Activated CD4-positive, alpha-beta T cell treated with anti-CD3 and anti-CD28 coated beads for 36 hours (primary cell): ENCODE measurements at places on chromosomes 3 and 15. TPM values are rescaled to one million over a fixed set of nuclear protein-coding genes. Genes with fewer than 3 reads are reported as not detected.

DNA sequence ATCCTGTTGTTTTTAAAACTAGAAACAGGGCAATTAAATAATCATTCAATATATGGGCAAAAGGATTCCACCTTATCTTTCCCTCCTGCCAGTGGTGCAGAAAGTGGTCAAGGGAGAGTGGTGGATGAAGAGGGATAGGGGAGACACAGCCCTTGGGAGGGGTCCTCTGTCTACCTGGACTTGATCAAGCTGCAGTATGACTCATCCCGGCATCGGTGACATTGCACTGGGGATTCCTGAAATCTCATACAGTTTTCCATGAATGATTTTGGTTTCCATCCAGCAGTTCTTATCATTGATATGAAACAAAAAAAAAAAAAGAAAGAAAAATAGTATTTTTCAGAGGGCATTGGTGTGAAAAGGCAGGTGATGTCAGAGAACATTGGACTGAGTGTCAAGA is 62.9 kb downstream of the CMTM8 start:
- H3K27ac ChIP-seq: no peak overlapping the region
- H3K27me3 ChIP-seq: no peaks in the 10 kb centered on the region
- H3K4me3 ChIP-seq: no peak overlapping the region
- no peaks in the 10 kb centered on the region for H3K36me3 ChIP-seq
- no peak for DNase-seq

DNA sequence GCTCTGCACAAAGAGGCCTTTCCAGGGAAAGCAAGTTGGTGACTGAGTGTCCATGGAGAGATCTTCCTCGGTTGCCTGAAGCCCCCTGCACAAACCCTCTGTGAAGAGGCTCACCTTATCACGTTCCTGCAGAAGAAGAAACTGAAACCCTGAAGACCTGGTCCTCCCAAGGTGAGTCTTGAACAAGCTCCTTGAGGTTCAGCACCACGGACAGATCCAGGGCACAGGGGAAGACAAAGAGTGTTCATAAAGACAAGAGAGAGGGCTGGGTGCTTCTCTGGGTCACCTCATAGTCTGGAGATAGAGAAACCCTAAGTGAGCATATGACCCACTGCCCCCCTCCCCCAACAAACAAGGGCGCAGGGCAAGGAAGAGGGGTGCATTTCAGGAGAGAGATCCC is 21.7 kb upstream of the TBC1D21 start:
- peak; percentile 72 for DNase-seq
- H3K27me3 ChIP-seq: peaks cover 16% of the 10 kb centered on the region
- no peaks in the 10 kb centered on the region for H3K36me3 ChIP-seq

The ISLR2 gene
- total RNA-seq: not detected

The C2CD4A gene
- 0.73 TPM for total RNA-seq

DNA sequence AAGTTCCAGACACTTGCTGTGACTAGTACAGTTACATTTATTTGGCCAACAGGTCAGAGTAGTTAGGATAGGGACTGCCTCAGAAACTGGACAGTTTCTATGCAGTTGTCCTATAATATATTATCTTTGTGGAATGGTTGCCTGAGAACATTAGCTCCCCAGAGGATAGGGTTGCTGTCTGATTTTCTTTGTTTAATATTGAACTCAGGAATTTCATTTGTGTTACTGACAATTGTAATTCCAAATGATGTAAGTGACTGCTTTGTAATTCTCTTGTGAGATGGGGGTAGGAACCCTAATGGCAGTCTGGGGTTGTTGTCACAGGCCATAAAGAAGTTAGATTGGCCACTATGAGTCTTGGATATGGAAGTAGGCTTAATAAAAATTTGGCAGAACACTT is 2.2 kb downstream of the NXPE3 start:
- H3K36me3 ChIP-seq: peaks cover 30% of the 10 kb centered on the region
- H3K4me1 ChIP-seq: peaks cover 68% of the 10 kb centered on the region
- peak overlapping the region; percentile 91 for H3K4me3 ChIP-seq
- peak overlapping the region; percentile 55 for H3K27ac ChIP-seq
- H3K27me3 ChIP-seq: no peaks in the 10 kb centered on the region

- no peaks in the 10 kb centered on the region for H3K36me3 ChIP-seq
- no peak overlapping the region for H3K4me3 ChIP-seq
- H3K27ac ChIP-seq: no peak overlapping the region
- no peaks in the 10 kb centered on the region for H3K27me3 ChIP-seq
Measured at GRCh38 chr3:125221831-125222230, 9.3 kb upstream of the SLC12A8 start.

The CORO2B gene
- total RNA-seq: 0.09 TPM

GRCh38 chr15:100191161-100191560 is 150.6 kb downstream of the ADAMTS17 start:
- no peak overlapping the region for H3K4me3 ChIP-seq
- no peaks in the 10 kb centered on the region for H3K4me1 ChIP-seq
- no peak for DNase-seq
- no peaks in the 10 kb centered on the region for H3K36me3 ChIP-seq
- no peaks in the 10 kb centered on the region for H3K27me3 ChIP-seq
- no peak overlapping the region for H3K27ac ChIP-seq

The RAMAC gene
- total RNA-seq: 17.3 TPM

The SEMA3G gene
- total RNA-seq: not detected

The CLDN18 gene
- total RNA-seq: not detected

The CRTAP gene
- 43.4 TPM for total RNA-seq

DNA sequence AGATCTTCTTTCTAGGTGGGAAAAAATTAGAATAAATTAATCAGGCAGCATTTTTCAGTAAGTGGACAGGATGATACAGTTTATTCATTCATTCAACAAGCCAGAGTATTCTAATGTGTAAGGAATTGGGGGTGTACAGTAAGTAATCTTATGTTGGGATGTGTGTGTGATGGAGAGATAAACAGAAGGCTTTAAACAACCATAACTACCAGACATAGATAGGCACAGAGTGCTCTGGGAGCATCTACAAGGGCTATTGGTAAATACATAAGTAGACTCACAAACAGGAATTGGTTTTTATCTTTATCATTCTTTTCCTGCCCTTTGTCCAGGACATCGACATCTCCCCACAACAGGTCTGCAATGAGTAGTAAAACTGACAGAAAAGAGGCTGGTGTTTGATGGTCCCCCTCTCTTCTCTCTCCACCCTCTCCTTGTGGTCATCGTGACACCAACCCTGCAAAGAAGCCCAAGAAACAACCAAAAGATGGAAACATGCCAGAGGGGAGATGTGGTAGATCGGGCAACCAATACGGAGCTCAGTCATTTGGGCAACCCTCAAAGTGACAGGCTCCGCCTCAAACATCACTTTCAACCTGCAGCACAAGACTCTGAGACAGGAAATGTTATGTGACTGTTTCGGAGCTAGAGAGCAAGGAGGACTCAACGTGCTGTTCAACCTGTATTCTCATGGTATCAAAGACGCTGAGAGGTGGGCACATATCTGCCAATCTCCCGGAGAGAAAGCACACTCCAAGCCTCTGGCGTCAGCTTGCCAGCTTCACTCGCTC is 28.7 kb upstream of the B3GNT5 start:
- peaks cover 36% of the 10 kb centered on the region for H3K4me1 ChIP-seq
- no peaks in the 10 kb centered on the region for H3K36me3 ChIP-seq
- no peaks in the 10 kb centered on the region for H3K27me3 ChIP-seq
- peak overlapping the region; percentile 52 for H3K4me3 ChIP-seq
- H3K27ac ChIP-seq: peak overlapping the region; percentile 77
- peak; percentile 71 for DNase-seq

DNA sequence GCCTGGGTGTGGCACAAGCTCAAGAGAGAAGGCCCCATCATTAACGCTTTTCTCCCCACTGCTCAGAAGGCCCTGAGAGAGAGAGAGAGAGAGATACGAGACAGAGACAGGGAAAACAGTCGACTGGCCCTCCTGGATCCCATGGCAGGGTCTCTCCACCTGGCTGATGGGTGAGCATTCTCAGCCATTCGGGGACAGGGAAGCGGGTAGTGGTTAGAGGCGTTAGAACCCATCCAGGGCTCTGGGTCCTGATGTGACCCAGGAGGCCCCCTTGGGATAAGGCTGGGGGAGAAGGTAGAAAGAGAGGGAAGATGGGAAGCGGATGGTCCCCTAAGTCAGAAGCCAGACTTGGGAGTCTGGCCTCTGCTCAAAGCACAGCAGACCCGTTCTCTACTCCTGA is 7.9 kb downstream of the TGM5 start:
- H3K27me3 ChIP-seq: peaks cover 6% of the 10 kb centered on the region
- no peak overlapping the region for H3K27ac ChIP-seq
- H3K4me1 ChIP-seq: peaks cover 1% of the 10 kb centered on the region
- no peak overlapping the region for H3K4me3 ChIP-seq

The ZNF620 gene
- total RNA-seq: 3.9 TPM

GRCh38 chr3:194205675-194206133 is 69.8 kb downstream of the HES1 start:
- H3K27me3 ChIP-seq: peaks cover 20% of the 10 kb centered on the region
- no peak overlapping the region for H3K27ac ChIP-seq
- DNase-seq: peak; percentile 38
- H3K4me1 ChIP-seq: peaks cover 28% of the 10 kb centered on the region
- peak overlapping the region; percentile 37 for H3K4me3 ChIP-seq
- H3K36me3 ChIP-seq: no peaks in the 10 kb centered on the region
